Forelimb muscle (tissue), 1 donor: ENCODE measurements at places on chromosomes 12 and 14.

DNA sequence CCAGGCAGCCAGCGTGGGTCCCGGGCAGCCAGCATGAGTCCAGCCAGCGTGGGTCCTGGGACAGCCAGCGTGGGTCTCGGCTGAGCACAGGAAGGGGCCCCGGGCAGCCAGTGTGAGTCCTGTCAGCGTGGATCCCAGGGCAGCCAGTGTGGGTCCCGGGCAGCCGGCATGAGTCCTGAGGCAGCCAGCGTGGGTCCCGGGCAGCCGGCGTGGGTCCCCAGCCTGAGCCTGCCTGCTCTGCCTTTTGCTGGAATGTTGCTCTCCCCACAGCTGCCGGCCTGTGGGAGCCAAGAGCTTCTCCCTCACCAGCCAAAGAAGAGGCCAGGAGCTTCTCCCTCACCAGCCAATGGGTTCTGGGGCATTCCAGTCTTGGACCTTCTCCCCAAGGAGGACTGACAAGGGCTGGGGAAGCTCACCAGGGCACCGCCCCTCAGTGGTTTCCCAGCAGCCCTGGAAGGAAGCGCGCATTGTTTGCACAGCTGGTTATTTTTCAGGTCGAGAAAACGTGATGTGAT lies 15.0 kb upstream of the RFLNA start:
- no peak for DNase-seq

DNA sequence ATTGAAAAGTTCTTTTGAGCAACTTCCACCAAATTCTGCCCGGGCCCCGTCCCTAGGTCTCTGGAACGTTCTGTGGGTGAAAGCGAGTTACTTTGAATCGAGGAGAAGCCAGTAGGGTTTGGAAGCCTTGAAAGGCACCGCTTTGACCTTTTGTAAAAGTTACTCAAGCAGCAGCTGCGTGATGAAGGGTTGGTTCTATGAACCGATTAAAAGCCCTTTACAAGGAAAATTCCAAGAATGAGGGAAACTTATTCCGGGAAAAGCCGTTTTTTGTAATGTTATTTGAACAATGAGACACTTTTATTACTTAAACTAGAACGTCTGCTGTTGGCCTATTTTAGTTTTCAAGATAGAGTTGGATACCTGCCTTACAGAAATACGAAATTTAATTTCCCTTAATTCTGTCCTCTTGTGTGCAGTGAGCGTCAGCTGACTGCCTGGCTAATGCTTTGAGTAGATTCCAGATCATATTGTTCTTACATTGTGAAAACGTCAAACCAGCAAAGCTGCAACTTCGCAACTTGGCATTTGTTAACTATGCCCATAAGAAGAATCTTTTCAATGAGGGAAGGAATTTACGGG lies 906 bp downstream of the LARP4 start:
- no peak for DNase-seq

GRCh38 chr12:75951399-75952278 lies 79.9 kb downstream of the PHLDA1 start:
- DNase-seq = no peak

GRCh38 chr14:33563191-33563900 lies 387.5 kb downstream of the EGLN3 start:
- peak; percentile 26 for DNase-seq

- DNase-seq = no peak
These were observed at the start of gene SRGAP1 for GRCh38 chr12:63844391-63845341. Gene SRGAP1 (plus strand): TSS chr12:63844700. CDS start chr12:63844817, 117 bp downstream.

- DNase-seq = no peak
These were observed 321.1 kb upstream of the PRICKLE1 start for GRCh38 chr12:42910656-42911055.

DNA sequence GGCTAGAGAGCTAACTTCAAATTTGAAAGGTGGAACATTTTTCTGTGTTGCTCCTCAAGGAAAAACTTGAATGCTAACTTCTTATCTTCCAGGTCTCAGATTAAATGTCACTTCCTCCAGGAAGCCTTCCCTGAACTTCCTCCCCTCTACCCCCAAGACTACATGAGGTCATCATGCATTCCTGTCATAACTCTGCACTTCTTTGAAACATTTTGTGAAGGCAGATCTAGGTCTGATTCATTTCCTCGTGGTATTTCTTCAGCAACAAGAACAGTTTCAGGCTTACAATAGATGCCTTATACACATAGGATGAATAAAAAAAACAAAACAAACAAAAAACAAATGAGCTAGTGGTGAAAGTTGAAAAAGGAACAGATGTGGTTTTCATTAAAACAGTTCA lies 97.1 kb upstream of the SRRM4 start:
- DNase-seq = no peak

DNA sequence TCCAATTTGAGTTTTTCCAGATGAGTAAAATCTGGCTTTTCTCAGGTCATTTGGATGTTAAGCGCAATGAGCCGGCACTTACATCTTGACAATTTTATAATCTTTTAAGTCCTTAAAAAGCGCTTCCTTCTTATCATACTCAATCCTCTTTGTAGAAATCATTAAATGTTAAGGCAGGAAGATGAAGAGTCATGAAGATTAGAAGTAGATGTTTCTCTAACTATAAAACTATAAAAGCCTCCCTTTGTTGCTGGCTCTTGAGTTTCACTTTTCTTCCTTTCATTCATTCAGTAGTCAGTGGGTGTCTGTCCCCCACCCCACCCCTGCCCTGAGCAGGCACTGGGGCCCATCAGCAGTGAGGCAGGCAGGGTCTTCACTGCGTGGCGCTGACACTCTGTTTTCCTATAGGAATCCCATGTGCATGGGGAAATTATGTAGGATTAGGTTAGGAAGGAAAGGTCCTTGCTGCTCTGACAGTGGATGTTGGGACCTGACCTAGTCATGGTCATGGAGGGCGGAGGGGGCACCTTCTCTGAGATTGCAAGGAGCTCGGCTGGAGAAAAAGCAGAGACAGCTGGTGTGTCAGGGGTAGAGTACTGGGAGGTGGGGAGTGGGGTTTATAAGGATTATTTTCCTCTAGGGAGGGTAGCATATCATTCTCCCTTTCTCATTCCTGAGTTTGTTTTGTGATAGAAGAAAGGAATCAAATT lies 65.8 kb downstream of the CCDC92 start:
- no peak for DNase-seq

DNA sequence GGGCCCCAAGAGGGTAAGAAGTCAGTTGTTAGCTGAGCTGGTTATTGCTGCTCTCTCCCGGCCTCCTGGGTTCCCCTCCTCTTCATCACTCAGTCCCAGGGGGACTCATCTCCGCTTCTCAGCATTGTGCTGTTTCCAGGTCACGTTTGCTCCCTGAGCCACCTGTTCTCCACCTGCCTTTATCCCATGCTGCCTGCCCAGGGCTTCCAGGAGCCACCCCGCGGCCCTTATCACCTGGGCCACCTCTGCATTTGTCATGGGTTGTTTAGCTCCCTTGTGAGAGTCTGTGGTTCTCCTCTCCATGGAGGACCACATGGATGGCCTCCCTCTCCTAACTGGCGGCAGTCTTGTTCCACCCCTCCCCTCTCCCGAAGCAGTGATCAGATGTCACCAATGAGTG lies 36.0 kb downstream of the SYNDIG1L start:
- no peak for DNase-seq

DNA sequence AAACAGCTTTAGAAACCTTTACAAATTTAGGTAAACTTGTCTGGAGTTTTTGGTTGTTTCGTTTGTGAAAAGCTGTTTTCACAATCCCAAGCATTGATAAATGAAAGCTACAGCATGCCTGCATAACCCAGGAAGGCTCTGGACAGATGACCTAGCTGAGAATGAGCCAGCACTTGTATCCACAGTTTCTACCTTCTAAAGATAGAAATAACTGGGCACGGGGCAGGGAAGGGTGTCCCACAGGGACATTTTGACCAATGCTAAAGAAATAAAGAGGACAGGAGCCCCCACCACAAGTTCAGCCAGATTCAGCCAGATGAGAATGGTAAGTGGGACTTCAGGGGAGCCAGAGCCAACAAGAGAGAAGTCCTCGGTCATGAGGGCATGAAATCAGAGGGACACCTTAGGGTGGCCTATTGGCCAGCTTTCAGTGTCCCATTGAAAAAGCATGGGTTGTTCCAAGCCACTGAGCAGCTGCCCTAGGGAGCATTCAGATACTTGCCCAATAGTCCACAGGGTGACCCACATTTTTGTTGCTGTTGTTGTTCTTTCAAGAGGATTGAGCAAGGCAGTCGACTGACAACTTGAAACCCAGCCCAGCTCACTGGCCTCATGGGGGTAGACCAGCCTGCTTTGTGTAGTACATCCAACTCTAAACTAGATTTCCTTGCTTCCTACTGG lies 140.3 kb upstream of the NUDT4 start:
- DNase-seq = no peak

GRCh38 chr12:1531153-1531653 lies 63.2 kb downstream of the FBXL14 start:
- DNase-seq = no peak

DNA sequence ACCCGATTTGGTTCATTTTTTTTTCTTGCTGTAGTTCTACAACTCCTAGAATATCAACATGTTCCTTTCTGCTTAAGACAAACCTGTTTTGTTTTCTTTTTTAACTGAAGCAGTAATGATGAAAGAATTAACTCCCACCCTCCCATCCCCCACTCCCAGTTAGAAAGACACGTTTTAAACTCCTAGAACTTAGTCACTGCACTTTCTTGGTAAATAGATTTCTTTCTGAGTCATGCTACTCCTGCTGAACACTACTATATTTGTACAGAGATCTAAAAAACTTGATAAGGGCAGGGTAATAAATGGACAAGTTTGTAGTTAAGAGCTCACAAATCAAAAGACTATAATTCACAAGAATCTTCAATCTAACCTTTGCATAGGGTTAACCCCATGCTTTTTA lies 118.9 kb upstream of the PTPRB start:
- DNase-seq = no peak

- DNase-seq = no peak
These were observed 8.0 kb downstream of the IFT43 start for GRCh38 chr14:75993567-75994041.
